ENCODE measurements at places on chromosomes 13 and 19.
A peak's percentile ranks its signal among the peaks of the same experiment; 100 is the strongest.

GRCh38 chr13:43666403-43666802 is 120.4 kb downstream of the ENOX1 start:
- no peak for DNase-seq

- DNase-seq = no peak
Observed at GRCh38 chr13:107113387-107113786, 545.5 kb upstream of the ARGLU1 start.

GRCh38 chr13:61045251-61045650 is 370.4 kb downstream of the PCDH20 start:
- no peak for DNase-seq

DNA sequence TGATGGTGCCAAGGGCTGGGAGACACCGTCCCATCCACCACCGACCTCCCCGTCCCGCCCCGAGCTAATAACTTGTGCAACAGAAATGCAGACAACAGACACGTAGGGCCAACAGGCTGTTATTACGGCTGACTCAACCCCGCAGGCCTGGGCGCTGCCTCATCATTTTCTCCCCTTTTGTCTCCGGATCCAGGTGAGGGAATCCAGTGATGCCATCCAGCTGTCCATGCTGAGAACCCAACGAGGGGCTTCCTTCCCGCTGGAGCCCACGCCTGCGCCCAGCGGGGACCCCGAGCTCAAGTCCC is 6.4 kb upstream of the DIRAS1 start:
- no peak for DNase-seq

DNA sequence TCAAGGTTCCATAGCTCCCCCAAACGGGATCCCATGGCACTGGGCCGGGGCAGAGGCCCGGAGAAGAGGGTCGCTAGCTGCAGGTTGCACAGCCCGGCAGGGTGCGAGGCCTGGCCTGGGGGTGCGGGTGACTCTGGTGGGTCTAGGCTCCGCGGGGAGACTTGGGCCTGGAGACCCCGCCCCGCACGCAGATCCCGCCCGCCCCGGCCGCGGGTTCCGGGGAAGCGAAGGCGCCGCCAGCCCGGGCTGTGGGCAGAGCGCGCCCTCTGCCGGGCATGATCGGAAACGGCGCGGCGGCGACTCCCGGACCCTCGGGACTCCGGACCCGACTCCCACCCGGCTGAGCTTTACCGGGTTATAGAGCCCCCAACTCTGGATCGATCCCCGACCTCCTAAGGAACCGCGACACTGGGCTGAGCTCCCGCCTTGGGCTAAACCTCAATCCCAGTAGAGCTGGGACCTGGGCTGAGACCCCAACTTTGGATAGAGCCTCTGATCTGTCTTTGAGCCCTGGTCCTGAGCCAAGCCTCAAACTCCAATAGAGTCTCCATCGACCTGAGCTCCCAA is 3.1 kb upstream of the TNFAIP8L1 start:
- DNase-seq = peak; percentile 81

GRCh38 chr13:25881136-25881926 is 170.5 kb downstream of the SHISA2 start:
- no peak for DNase-seq

DNA sequence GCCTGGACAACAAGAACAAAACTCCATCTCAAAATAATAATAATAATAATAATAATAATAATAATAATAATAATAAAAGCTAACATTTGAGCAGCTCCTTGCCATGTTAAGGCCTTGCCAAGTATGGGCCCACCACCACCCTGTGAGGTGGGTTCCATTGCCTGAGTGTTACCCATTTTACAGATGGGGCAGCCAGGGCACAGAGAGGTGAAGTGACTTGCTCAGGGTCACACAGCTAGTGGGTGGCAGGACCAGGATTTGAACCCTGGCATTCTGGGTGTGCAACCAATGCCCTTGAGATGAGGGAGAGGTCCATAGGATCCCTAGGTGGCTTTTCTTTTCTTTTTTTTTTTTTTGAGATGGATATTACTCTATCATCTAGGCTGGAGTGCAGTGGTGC is 29.5 kb downstream of the ZSWIM4 start:
- DNase-seq = no peak

GRCh38 chr13:91264484-91264883 is 83.0 kb upstream of the MIR17HG start:
- DNase-seq = no peak

GRCh38 chr13:34038541-34039068 is 220.7 kb downstream of the RFC3 start:
- no peak for DNase-seq

DNA sequence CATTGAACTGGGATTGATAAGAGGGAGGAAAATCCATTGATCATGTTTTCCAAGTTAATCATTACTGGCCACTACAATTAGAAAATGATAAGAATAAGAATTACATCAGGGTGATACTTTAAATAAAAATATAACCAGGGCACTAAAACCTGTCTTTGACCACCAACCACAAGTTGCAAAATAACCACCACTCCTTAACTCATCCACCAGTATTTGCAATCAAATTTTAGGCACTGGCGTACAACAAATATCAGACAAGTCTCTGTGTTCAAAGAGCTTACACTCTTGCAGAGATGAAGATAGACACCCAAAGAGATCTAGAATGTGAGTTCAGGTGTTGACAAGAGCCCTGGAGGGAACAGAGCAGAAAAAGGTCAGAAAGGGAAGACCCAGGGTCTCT is 514 bp downstream of the CEACAM3 start:
- no peak for DNase-seq

- peak; percentile 90 for DNase-seq
Observed at GRCh38 chr19:11798391-11799330, at the start of gene ZNF491. ZNF491 (plus strand) TSS chr19:11798523; CDS start chr19:11805954, 7,431 bp downstream.

- no peak for DNase-seq
Observed at GRCh38 chr13:103101500-103101899, 35.3 kb upstream of the SLC10A2 start.

GRCh38 chr19:1847684-1848398 is 442 bp downstream of the REXO1 start:
- DNase-seq = peak; percentile 40

GRCh38 chr13:114148521-114148855 is 16.1 kb upstream of the RASA3 start:
- DNase-seq = no peak

DNA sequence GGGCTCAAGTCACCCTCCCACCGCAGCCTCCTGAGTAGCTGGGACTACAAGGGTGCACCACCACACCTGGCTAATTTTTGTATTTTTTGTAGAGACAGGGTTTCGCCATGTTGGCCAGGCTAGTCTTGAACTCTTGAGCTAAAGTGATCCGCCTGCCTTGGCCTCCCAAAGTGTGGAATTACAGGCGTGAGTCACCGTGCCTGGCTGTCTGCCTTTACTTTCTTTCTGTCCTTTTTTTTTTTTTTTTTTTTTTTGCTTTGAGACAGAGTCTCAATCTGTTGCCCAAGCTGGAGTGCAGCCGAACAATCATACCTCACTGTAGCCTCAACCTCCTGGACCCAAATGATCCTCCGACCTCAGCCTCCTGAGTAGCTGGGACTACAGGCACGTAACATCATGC is 25.0 kb upstream of the OR1M1 start:
- no peak for DNase-seq

- no peak for DNase-seq
Observed at GRCh38 chr13:109255141-109255856, 531.1 kb downstream of the IRS2 start.

- DNase-seq = no peak
Observed at GRCh38 chr19:8926341-8926740, 83.9 kb downstream of the MUC16 start.

- DNase-seq = no peak
Observed at GRCh38 chr13:21753117-21753729, 82.3 kb downstream of the FGF9 start.

DNA sequence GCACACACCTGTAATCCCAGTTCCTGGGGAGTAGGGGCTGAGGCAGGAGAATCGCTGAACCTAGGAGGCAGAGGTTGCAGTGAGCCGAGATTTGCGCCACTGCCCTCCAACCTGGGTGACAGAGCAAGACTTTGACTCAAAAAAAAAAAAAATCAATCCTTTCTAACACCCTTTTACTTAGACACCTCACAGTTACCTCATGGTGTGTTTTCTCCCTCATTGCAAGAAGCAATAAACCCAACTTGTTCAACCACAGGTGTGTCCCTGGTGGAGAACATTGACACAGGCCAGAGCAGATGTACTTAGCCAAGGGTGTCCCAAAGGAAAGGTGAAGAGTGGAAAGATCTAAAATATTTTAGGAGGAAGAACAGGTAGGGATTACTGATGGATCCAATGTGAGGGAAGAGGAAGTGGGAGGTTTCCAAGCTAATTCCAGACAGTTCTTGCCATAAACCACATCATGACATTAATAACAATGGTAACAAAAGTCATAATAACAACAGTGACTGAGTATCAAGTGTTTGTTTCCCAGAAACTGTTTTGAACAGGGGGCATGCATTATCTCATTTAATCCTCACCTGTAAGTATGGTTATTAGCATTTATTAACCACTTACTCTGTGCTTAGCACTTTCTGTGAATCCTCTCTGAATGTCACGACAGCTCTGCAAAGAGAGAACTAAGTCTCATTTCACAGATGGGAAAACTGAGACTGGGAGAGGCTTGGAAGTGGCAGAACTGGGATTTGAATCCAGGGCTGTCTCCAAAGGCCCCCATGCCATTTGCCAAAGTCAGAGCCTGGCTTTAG is 3.1 kb upstream of the LYPD3 start:
- no peak for DNase-seq

DNA sequence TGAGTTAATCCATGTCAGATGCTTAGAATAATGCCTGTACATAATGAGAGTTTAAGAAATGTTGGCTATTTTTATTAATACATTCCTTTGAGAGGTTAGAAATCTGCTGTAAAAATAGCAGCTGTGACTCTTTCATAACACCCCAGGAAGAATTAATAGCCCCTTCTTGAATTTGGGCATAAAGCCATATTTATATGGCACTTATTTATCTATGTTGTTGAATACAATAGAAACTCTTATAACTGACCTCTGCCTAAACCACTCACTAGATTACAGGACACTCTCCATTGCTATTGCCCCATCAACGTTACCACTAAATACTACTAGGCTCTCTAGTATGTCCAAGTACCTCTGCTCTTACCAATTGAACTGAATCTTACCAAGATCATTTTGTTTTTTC is 16.3 kb downstream of the NEK5 start:
- no peak for DNase-seq

GRCh38 chr19:54339646-54340358 is 840 bp upstream of the LILRA4 start:
- no peak for DNase-seq

DNA sequence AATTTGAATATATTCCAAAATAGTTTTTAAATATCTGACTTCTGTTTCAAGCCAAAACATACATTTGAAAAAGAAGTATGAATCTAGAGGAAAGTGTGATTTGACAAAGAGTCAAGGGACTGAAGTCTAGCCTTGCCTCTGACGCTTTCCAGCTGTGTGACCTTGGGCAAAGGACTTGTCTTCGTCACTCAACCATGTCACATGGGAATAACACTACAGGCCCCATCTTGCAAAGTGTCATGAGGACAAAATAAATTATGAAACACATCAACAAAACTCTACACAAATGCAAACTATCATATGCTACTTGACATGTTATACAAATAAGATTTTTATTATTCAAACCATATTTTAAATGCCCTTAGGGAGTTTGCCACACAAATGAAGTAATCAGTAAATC is 73.0 kb downstream of the CYSLTR2 start:
- no peak for DNase-seq

- DNase-seq = peak; percentile 12
Observed at GRCh38 chr19:34639491-34640085, 37.4 kb downstream of the SCGB2B2 start.

DNA sequence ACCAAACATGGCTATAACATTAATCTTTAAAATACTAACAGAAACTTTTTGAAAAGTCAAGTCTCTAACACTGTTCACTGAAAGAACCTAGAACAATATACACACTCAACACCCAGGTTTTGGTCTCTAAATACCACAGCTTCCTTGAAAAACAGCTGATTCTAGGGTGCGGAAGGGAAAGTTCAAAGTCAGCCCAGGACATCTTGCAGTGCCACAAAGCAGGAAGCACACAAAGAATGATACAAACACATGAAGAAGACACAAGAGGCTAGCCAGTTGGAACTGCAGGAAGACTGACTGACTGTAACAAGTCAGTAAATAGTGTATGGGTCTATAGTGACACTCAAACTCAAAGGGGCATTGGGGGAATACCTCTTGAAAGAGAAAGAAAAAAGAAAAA is 4.6 kb downstream of the DEDD2 start:
- no peak for DNase-seq

GRCh38 chr19:35863018-35863417 is 5.4 kb upstream of the APLP1 start:
- DNase-seq = no peak

DNA sequence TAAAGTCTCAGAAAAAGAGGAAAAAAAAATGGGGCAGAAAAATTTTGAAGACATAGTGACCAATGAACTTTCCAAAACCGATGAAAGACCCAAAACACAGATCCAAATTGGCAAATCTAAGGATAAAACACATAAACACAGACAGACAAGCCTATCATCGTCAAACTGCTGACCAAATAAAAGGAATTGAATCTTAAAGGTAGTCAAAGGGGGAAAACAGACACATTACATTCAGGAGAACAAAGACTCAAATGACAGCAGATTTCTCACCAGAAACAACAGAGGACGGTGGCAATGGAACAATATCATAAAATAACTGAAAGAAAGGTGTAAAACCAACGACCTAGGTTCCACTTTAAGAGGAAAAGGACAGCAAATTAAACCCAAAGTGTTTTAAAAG is 10.2 kb downstream of the RBM26 start:
- DNase-seq = no peak

GRCh38 chr19:16045171-16045570 is 31.1 kb upstream of the TPM4 start:
- DNase-seq = no peak

DNA sequence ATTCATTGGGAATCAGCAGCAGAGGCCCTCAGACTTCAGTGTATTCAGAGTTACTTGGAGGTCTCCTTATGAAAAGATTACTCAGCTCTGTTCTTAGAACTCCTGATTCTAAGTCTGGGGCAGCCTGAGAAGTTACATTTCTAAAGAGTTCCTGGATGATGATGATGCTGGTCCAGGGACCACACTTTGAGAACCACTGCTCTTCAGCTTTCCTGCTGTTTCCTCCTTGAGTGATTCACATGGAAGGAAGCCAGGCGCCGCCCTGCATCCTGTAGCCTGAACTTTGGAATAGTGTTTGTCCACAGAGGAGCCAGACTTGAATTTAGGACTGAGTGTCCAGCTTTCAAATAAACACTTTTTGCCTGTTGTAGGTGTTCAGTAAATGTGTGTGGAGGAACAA is 2.9 kb downstream of the CEBPG start:
- no peak for DNase-seq

- peak; percentile 59 for DNase-seq
Observed at GRCh38 chr19:1503089-1503924, 9.5 kb downstream of the ADAMTSL5 start.

DNA sequence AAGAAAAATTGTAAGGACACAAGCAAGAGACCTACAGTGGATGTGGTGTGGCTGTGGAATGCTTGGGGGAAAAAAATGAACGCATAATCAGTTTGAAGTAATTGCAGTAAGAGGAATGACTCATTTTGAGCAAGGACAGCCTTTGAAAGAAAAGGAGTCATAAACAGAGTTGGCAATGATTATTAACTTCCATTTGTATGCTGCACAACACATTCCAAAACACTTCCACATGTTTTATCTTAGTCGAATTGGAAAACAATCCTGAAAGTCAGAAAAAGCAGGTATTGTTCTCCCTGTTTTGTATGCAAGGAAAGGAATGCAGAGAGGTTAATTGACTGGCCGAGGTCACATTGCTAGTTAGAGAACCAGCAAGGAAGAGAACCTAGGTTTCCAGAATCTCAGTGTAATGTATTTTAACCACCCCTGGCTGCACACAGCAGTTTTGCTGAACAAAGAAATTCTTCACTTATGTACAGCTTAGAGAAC is 630.0 kb upstream of the MIR17HG start:
- DNase-seq = peak; percentile 39

GRCh38 chr13:96710166-96710862 is 284.0 kb downstream of the OXGR1 start:
- no peak for DNase-seq

All from right kidney (tissue), 9 donors.